Cardiac septum (tissue), 1 donor: ENCODE measurements at places on chromosomes 2 and 18. TPM values are rescaled to one million over a fixed set of nuclear protein-coding genes. Genes with fewer than 3 reads are reported as not detected.

DNA sequence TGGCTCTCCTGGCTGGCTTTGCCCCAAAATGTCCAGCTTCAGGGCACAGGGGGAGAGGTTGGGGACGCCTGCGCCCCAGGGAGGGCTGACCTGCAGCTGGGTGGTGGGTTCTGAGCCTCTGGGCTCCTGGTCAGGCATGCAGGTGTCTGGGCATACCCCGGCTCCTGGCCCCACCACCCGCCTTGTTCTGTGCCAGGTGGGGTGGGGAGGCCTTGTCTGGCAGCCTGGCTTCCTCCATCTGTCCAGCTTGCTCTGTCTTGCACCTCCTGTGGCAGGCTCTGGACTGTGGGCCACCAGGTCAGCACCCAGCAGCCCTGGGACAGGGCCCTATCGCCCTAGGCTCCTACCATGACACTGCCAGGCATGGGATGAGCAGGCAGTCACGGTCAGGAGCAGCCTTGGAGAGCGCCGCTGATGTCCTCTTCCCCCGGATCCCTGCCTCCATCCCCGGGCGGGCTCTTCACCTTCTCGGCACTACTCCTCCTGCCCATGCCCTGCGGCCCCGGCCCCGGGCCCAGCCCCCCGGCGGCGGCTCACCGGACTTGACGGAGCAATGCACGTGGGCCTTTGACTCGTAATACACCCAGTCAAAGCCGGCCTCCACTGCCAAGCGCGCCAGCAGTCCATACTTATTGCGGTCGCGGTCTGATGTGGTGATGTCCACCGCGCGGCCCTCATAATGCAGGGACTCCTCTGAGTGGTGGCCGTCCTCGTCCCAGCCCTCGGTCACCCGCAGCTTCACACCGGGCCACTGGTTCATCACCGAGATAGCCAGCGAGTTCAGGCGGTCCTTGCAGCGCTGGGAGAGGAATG is 3.6 kb downstream of the IHH start:
- DNase-seq, result no peak

Gene MGAT4A
- total RNA-seq, result 16.3 TPM

- DNase-seq, result no peak
Observed at GRCh38 chr2:173596244-173596643, 241.6 kb downstream of the CDCA7 start.

Gene UGT1A8
- total RNA-seq, result not detected

GRCh38 chr2:128489526-128490273 is 171.0 kb upstream of the HS6ST1 start:
- peak; percentile 24 for DNase-seq

DNA sequence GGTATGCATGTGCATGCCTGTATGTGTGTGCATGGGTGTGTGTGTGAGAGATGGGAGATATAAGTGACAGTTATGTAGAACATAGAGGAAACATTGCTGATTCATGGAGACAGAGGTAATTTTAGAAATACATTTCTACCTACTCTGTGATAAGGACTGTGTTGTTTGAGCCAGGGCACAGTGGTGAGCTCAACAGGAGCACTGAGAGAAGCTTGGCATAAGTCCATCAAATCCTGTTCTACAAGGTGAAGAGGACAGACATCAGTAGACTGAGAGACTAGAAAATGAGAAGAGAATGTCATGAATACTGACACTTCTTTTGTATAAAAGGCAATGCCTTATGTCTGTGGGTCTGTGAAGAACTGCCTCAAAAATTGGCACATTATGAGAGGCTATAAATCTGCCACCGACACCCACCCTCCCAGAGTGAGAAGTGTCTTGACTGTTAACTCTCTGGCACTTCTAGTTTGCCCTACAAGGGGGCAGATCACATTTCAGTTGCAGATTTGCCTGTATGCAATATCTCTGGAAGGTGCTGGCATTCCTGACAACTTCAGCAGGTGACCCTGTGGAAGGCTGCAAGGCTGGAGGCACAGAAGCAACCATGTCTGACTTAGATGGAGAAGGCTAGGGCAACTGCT is 962.3 kb upstream of the NRXN1 start:
- no peak for DNase-seq

Gene POTEC
- total RNA-seq, result not detected

GRCh38 chr2:162184821-162185450 is 32.9 kb upstream of the GCG start:
- DNase-seq, result no peak

GRCh38 chr18:48300463-48300961 is 108.7 kb downstream of the ZBTB7C start:
- peak; percentile 74 for DNase-seq

Gene FEV
- total RNA-seq, result not detected

DNA sequence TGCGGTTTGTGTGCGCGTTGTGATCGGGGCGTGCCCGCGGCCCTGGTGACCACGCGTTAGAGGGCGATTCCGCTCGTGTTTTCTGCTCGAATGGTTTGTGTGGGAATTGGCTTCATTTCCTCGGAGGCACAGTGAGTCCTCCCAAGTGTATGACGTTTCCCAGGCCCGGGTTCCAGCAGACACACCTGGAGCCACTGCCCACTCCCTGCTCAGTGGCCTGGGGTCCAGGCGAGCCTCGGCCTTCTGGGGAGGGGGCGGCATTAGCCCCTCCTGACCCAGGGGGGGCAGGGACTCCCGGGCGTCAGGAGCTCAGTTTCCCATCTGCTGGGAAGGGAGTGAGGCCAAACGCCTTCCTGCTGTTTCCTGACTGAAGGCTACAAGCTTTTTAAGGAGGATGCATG is 92.1 kb downstream of the NFATC1 start:
- no peak for DNase-seq

GRCh38 chr18:35513181-35513936 is 15.6 kb upstream of the INO80C start:
- no peak for DNase-seq
